CD4-positive, alpha-beta T cell treated with Interleukin-17A for 4 hours (primary cell): ENCODE measurements at places on chromosomes 7 and 10.

DNA sequence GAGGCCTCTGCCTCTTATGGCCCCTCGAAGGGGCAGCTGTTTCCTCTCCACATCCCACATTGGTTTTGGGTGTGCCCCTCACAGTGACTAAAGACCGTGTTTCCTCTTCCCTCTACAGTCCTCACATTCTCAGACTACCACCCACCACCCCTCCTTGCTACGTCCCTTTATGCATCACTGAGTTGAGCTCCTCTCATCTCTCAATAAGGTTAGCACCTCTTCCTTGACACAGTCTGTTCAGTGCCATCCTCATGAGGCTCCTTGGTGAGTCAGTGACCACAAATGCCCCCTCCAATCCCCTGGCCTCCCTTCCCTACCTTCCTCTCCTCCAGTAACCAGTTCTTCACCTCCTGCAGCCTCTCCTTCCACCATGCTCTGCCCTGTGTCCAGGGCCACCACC lies 239.1 kb upstream of the MYO3A start:
- no peak for DNase-seq

- DNase-seq = no peak
These were observed 500.9 kb upstream of the ZMIZ1 start for GRCh38 chr10:78567680-78568455.

DNA sequence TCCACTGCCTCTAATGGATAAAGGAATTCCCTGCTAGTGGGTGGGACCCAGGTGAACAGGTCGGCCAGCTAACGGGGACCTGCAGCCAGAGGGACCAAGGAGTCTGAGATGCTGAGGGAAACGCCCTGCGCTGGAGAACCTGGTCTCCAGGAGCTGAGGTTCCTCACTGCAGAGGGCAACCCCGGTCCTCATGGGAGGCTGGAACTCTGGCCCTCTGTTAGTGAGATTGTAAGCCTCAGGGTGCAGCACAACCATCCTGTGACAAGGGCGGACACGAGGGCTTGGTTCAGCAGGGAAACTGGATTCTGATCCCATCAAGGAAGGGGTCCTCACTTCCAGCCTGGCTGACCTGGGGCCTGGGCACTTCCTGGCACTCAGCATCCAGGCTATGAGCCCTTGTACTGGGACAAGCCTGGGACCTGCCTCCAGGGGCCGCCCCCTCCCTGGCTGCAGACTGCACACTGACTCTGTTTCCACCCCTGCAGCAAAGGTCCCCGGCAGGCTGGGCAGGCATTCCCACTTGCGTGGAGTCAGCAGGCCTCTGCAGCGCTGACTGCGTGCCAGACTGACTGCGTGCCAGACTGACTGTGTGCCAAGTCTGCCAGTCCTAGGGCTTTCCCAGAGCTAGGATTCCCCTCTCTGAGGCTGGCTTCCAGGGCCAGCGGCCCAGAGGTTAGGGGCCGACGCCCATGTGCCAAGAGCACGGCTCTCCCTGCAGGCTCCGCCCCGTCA lies 143.2 kb downstream of the MAPK8 start:
- DNase-seq = no peak

DNA sequence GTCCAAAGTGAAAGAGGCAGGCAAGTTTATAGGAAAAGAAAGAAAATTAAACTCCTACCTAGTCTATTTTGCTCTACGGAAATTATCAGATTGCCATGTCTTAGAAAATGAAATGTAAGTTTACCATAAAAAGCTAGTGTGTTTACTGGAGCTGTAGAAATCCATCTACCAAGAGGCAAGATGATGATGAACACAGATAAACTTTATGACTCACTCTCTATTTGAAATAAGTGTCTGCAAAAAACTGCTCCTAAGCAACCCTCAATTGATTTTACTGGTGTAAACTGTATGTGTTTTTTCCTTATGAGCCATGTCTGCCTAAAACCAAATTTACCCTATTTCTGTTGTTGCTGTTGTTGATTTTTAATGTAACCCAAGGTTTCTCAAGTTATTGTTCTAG lies 73.8 kb upstream of the TMEM106B start:
- DNase-seq = no peak

DNA sequence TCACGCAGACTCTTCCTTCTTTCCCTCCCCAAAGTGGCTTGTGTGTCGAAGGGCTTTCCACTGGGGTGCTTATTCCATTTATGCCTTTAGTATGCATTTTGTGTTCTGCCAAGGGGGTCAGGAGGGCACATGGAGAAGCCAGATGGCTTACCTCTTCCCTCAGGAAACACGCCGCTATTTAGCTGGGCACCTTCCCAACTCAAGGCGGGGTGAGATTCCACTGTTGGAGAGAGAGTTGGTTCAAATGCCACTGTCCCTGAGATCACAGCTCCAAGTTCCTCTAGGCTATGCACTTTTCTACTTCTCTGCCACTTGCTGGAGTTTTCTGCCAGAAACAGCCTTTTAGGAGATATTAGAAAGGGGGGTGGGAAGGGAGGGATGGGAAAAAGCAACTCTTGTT lies 1091.8 kb downstream of the LRMDA start:
- DNase-seq = no peak

- DNase-seq = peak; percentile 69
These were observed 41.9 kb downstream of the CALML3 start for GRCh38 chr10:5566614-5567013.

DNA sequence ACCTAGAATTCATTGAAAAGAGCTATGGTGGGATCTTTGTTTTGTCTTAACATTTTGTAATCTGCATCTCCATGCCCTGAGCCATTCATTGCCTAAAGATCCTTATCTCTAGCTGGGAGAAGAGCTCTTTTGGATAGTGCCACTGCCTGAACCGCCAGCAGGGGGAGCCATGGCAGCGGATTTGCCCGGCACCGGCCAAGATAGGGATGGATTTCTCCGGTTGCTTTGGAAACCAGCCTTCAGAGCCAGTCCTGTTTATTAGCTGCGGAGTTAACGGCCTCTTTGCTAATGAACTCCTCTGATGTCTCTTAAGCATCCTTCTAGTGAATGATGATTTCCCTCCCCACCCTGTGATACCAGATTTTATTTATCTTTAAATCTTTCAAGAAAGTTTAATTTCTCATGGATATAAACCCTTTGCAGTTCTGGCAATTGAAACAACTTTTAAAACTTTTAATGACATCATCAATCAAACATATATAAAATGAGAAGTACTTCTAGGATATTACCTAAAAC lies 58.2 kb upstream of the LYZL2 start:
- peak; percentile 90 for DNase-seq

DNA sequence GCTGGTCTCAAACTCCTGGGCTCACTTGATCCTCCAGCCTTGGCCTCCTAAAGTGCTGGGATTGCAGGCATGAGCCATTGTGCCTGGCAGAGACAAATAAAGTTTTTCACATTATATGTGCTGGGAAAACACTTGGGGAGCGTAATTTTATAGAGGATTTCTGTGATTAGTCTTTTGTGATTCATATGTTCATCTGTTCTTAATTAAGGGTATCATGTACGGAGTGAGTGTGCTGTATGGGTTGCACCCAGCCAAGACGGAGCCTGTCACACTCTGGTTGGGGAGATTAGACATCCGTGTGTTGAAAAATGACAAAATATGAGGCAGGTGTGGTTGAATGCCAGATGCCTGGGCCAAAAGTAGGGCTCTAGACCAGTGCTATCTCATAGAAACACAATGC lies 10.3 kb downstream of the ADRB1 start:
- DNase-seq = no peak

DNA sequence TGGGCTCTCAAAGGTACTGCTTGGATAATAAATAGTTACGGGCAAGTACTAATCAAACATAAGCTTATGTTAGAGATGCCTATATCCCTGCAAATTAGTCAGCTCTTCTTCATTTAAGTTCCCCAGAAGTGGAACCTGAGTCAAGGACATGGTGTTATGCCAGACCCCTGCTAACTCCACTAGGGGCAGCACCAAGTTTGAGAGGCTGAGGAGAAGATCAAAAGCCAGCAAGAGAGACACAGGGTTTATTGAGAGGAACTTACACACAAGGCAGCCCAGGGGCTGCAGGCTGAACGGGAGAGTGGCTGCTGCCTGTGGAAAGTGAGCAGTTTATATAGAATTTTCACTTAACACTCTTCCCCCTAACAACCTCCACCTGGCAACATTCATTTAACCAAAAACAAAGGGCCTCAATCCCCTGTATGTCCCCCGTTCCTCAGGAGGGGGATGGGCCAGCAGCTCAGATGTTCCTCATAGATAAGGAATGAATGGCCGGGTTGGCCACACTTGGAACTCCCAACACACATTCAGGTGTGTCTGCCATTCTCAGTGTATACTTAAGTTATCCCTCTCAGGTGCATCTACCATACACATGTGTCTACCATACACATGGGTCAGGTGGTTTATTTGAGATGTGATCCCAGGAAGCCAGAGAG lies 62.6 kb upstream of the GHITM start:
- no peak for DNase-seq

DNA sequence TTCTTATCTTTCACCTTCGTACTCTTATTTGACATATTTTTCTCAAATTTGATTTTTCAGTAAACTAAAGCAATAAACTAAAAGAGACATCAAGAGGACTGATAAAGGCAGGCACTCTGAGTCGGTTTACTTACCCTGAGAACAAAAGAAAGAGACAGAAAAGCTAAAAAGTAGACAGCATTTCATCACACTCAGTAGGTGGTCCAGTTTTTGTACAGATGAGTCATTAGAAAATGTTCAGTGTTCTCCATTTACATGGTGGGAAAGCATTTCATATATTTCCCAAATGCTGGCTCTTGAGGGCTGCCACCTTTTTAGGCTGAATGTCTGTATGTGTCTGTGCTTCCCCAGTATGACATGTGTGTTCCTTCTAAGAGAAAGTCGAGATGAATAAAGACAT lies 52.7 kb downstream of the NHLRC2 start:
- DNase-seq = no peak

- no peak for DNase-seq
These were observed 1025.0 kb upstream of the CELF2 start for GRCh38 chr10:9992661-9993060.

GRCh38 chr10:46234026-46234425 lies 52.8 kb upstream of the ANTXRL start:
- DNase-seq = no peak

- DNase-seq = no peak
These were observed 338.3 kb upstream of the TEX47 start for GRCh38 chr7:89133819-89134218.

- DNase-seq = no peak
These were observed 93.2 kb downstream of the ZRANB1 start for GRCh38 chr10:125035136-125035535.

DNA sequence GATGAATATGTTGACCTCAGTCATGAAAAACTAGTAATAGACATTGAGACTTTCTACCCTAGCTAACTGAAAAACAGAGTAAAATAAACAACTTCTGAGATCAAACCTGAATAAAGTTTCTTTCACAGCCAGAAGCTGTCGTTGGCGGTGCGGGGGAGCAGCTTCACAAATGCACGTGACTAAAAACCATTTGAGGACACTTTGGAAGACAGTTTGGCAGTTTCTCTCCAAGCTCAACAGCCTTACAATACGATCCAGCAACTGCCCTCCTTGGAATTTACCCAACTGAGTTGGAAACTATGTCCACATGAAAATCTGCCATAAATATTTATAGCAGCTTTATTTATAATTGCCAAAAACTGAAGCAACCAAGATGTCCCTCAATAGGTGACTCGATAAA lies 63.1 kb downstream of the CYTH3 start:
- no peak for DNase-seq

DNA sequence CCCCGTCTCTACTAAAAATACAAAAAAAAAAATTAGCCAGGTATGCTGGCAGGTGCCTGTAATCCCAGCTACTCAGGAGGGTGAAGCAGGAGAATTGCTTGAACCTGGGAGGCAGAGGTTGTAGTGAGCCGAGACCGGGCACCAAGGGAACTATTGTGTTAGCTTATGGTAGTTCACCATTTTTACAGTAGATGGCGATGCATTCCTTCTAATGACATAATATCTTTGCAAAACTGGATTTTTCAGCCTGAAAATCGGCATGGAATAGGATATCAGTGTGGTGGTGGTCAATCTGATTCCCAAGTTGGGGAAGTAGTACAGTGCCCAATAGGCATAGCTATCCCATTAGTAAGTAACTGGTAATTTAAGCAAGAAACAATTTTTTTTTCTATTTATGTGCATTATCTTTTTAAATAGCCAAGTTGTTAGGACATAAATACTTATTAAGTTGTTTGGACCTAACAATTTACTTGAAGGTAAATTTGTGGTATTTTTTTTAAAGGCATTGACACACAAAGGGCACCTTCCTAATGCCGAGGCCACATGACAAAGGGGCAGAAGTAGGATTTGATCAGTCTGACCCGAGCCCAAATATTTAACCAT lies 17.6 kb upstream of the IMPDH1 start:
- DNase-seq = peak; percentile 37

- DNase-seq = no peak
These were observed 169.6 kb upstream of the KLF6 start for GRCh38 chr10:3954615-3955014.

- DNase-seq = no peak
These were observed 958.4 kb downstream of the TYW1 start for GRCh38 chr7:67955061-67955460.

- DNase-seq = no peak
These were observed 545 bp downstream of the GIGYF1 start for GRCh38 chr7:100693312-100694097.

DNA sequence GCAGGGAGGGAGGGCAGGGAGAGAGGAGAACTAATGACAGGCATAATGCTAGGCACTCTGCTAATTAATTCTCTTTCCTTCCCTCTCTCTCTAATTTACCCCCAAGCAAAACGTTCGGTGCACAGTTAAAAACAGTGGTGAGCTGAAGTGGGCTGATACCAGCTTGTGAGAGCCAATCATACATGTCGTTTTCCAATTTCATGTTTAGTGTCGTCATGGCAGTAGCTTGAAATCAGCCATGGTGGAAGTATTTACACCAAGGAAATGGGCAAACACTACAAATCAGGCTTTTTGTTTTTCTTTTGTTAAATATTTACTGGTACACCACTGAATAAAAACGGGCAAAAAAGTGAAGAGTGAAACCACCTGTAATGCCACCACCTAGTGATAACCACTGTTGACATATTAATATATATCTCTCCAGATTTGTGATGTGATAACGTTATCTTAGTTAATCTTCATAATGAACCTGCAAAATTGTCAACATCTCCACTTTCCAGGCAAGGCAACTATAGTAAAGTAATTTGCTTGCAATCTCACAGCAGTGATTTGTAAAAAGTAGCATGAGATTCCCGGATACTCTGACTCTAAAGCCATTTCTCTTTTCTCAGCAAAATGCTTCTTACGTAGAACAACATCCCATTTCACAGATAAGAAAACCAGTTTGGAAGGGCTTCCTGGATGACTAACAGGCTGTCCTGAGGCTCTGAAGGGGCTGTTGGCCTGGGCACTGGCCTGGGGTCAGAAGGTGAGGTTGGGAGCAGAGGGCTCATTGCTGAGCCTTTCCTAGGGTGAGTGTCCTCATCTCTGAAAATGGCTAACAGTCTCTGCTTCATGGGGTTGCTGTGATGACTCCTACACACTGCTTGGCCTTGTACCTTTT lies 83.7 kb downstream of the ATXN7L1 start:
- DNase-seq = no peak

GRCh38 chr10:19461588-19461987 lies 354.6 kb upstream of the PLXDC2 start:
- DNase-seq = no peak

GRCh38 chr7:106862317-106863089 lies 2.6 kb upstream of the PIK3CG start:
- DNase-seq = no peak

GRCh38 chr7:44375236-44375699 lies 49.9 kb upstream of the CAMK2B start:
- no peak for DNase-seq
